ENCODE measurements at places on chromosomes 3 and 15.

GRCh38 chr15:72155635-72156616, 37.7 kb downstream of the SENP8 start:
- DNase-seq: peak; percentile 80

GRCh38 chr3:151318991-151319390, 2.4 kb upstream of the GPR87 start:
- no peak for DNase-seq

DNA sequence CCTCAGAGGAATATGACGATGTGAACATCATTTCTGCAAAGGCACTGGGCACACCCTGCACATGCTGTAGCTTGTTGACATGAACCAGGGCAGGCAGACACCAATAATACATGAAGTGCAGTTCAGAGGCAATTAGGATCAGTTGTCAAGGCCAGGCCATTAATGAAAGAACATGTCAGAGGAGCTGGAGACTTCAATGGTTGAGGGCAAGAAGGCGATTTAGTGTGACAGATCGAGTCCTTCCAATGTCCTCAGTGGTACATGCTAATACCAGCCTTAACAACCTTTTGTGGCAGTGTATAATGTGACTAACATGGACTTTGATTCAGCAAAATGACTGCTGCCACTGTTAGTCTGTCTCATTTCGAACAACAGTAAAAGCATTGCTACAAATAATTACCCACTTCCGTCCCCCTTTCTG, 205.2 kb upstream of the NANOGP8 start:
- no peak for DNase-seq

DNA sequence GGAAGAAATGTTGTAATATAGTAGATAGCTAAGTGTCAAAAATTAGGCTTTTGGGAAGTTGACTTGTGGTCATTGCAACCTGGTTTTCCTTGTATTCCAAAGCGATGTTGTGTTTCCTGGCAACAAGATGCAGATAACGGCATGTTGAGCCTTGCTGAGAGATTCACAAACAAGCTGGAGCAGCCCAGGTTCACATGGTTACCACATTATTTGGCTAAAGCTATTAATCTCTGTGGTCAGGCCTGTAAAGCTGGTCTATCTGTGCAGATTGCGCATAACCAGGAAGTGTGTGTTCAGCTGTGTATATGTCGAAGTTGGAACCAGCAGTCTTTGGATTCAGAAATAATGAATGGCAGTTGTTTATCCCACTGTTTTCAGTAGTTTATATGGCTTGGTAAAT, 6.6 kb downstream of the TIPARP start:
- DNase-seq: no peak

DNA sequence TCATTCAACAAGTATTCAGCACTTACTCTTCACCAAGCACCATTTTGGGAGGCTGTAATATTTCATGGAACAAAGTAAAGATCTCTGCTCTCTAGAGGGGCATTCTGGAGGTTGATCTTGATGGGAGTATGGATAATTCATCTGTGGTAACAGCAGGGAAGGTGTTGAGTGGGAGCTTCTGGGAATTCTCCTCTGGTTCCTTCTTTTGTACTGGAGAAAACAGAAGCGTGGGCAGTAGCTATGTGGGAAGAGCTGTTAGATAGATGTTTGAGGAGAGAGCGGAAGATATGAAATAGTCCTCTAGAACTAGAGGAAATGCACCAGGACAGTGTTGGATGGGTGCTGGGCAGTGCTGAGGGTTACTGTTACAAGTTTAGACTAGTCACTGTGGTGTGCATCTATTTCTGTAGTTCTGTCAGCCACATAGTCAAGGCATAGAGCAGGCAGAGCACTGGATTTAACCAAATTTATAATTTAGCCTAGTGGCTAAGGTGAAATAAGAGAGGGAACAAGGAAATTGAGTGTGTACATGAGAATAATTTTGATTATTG, 9.6 kb downstream of the NMD3 start:
- no peak for DNase-seq

All from stimulated activated CD4-positive, alpha-beta T cell treated with anti-CD3 and anti-CD28 coated beads, Interleukin-1b, Interleukin-23, amount 100 ng/mL, for 48 hours (primary cell).